Erythroblast (primary cell): ENCODE measurements at places on chromosomes 16 and 17.

- DNase-seq, result no peak
Observed at GRCh38 chr16:66364959-66365306, 1.6 kb upstream of the CDH5 start.

GRCh38 chr16:81797443-81797842, 18.4 kb downstream of the PLCG2 start:
- DNase-seq, result no peak

DNA sequence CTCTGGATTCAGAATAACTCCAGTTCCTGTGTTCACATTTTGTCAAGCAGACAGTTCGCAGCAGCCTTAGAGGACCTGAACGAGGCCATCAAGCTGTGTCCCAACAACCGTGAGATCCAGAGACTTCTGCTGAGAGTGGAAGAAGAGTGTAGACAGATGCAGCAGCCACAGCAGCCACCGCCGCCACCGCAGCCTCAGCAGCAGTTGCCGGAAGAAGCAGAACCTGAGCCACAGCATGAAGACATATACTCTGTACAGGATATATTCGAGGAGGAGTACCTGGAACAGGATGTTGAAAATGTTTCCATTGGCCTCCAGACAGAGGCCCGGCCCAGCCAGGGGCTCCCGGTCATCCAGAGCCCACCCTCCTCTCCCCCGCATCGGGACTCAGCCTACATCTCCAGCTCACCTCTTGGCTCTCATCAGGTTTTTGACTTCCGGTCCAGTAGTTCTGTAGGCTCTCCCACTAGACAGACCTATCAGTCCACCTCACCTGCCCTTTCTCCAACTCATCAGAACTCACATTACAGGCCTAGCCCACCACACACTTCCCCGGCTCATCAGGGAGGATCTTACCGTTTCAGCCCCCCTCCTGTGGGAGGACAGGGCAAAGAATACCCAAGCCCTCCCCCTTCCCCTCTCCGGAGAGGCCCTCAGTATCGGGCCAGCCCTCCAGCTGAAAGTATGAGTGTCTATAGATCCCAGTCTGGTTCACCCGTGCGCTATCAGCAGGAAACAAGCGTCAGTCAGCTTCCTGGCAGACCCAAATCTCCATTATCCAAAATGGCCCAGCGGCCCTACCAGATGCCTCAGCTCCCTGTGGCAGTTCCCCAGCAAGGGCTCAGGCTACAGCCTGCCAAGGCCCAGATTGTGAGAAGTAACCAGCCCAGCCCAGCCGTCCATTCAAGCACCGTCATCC, 25.9 kb downstream of the CYB561 start:
- peak; percentile 87 for DNase-seq

DNA sequence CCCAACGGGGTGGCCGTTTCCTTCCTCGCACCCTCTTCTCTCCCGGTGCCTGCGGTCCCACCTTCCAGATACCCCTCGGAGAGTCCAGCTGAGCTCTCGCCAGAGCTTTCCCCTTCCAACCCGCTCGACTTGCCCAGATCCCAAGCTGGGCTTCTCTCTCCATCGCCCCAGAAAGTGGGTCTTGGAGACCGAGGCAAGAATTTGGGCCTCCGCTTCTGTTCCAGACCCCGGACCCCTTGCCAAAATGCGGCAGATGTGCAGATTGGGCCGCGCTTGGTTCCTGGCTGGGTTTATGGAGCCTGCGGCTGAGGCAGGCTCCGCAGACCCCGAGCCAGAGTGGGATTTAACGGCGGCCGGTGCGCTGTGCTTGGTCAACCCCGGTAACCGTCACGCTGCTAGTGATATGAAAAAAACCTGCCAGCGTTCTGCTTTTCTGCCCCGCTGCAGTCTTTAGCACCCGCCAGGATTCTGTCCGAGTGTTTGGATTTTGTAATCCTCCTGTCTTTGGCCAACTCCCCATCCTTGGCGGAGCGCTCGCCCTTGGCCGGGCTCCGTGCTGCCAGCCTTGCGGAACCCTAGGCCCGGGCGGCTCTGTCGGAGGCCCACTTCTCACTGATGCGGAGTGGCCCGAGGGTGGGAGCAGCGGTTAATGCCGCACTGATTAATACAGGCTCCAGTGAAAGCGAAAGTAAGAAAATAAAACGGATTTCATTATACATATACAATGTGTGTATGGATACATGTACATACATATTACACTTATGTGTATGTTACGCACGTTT, 754 bp upstream of the SLFN11 start:
- DNase-seq, result peak; percentile 62

DNA sequence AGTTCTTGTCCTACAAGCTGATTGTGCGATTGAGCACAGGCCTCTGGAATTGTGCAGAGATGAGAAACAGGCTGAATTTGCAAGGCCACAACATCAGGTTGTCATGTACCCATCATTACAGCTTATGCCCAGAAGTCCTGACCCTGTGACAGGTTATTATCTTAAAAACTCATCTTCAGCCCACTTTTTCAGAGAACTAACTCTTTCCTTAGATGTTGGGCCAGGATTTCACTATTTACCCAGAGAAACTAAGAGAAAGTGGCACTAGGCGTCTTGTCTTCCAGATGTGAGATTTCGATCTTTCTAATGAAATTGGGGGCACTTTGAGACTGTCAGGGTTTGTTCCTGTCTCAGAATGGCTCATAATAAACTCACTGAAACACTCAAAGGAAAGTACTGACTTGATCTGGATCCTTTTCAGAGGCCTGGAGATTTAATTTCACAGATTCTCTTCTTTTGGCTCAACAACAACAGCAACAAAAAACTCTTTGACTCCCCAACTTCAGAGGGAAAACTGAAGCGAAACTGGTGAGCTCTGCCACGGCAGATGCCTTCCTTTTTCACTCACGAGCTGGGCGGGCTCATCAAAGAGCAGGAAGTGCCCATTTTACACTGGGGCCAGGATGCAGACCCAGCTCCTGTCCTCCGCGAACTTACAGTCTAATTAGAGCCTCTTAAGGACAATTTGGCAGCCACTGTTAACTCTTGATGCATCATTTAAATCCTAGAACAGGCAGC, 17.7 kb upstream of the SLC12A3 start:
- no peak for DNase-seq

DNA sequence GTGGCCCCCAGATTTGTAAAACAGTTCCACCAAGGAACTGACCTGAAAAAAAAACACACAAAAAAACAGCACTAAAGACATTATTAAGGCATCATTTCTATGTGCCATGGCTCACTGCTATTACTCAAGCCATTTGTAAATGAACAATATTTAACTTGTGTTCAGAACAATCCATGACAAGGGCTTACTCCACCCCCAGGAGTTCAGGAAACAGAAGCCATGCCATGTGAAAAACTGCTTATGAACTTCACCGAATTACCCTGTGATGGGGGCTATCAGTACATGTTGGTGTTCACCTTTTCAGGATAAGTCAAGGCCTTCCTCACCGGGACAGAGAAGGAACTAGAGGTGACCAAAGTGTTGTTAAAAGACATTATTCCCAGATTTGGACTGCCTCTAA, 19.2 kb downstream of the ACSM1 start:
- no peak for DNase-seq

- no peak for DNase-seq
Observed at GRCh38 chr16:68907297-68907696, 64.0 kb downstream of the TANGO6 start.

- no peak for DNase-seq
Observed at GRCh38 chr17:5557990-5558389, 26.3 kb downstream of the NLRP1 start.

DNA sequence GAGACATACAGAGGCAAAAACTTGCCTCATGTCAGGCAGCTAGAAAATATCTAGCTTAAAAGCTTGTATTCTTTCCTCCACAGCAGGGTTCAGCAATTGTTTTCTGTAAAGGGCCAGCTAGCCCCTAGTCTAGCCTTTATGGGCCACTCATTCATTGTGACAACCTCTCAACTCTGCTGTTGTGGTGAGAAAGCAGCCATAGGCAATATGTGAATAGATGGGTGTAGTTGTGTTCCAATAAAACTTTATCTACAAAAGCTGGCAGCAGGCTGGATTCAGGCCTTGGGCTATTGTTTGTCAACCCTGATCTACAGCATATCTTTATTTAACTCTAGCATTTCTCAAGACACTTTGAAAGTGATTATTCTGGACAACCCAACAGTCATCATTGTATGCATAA, 46.4 kb upstream of the CDYL2 start:
- no peak for DNase-seq

DNA sequence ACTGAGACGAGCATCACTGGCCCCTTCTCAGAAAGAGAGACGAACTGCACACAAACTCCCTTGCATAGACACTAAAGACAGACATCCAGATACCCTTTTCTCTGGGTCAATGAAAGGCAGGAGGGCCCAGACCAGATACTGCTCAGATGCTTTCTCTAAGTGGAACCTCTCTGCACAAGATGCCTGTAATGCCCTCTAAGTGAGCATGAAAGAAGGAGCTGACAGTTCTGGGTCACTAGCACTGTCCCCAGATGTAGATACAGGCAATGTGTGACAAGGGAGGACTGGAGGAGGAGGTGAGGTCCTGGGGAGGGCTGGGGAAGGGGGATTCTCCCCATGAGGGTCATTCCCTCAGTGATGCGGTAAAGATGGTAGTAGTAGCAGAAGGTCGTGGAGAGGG, 501.0 kb upstream of the CDH11 start:
- DNase-seq, result no peak

GRCh38 chr17:78206298-78206697, 7.8 kb upstream of the BIRC5 start:
- no peak for DNase-seq

GRCh38 chr16:31331807-31332301, 23.1 kb upstream of the ITGAX start:
- DNase-seq, result no peak

DNA sequence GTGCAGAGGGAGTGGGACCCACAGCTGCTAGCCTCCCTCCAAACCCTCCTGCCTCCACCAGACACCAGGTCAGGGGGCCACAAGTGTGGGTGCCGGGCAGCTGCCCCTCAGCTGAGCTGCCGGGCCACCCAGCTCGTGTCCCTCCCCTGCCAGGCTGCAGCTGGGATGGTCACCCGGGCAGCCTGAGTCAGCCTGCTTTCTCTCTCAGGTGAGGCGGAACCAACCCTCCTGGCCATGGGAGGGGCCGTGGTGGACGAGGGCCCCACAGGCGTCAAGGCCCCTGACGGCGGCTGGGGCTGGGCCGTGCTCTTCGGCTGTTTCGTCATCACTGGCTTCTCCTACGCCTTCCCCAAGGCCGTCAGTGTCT, 6.9 kb downstream of the SLC16A3 start:
- DNase-seq, result no peak

GRCh38 chr17:1829216-1829591, 498 bp downstream of the SMYD4 start:
- DNase-seq, result no peak

GRCh38 chr16:78579020-78579419, 479.6 kb downstream of the WWOX start:
- DNase-seq, result no peak

GRCh38 chr16:70378869-70379493, 32.3 kb downstream of the DDX19A start:
- DNase-seq, result no peak

GRCh38 chr16:66489818-66490217, 60.1 kb downstream of the TK2 start:
- no peak for DNase-seq

DNA sequence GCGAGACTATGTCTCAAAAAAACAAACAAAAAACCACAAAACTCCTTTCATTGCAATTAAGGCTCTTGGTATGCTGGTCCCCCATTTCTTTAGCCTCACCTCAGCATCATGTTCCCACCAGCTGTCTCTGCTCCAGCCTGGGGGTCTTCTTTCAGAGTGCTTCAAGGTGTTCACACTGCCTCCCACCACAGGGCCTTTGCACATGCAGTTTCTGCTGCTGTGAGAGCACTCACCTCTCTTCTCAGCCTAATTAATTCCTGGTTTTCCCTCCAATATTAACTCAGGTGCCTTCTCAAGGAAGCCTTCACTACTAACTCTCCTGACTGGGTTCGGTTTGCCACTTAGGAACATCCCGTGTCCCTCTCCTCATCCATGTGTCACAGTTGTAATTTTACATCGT, 15.9 kb upstream of the PIK3R6 start:
- DNase-seq, result no peak

GRCh38 chr17:63635787-63636186, 13.6 kb downstream of the MAP3K3 start:
- DNase-seq, result no peak

GRCh38 chr17:29698837-29699236, 76.1 kb upstream of the CORO6 start:
- no peak for DNase-seq

GRCh38 chr17:75153780-75154194, 525 bp downstream of the JPT1 start:
- DNase-seq, result peak; percentile 60

DNA sequence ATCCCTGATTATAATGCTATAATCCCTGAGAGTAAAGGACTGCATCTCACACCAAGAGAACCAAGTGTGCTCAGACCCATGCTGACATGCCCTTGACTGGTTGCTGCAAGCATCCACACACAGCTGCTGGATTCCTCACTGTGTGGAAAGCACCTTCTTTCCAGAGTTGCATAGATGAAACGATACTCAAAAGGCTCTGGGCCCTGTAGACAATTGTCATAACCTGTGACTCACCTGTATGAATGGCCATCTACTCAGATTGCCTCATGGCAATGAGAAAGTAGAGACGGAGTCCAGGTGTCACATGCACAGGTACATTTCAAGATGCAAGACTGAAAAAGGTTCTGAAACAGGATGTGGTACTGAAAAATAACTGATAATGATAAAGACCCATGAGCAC, 58.1 kb downstream of the MPHOSPH6 start:
- no peak for DNase-seq

DNA sequence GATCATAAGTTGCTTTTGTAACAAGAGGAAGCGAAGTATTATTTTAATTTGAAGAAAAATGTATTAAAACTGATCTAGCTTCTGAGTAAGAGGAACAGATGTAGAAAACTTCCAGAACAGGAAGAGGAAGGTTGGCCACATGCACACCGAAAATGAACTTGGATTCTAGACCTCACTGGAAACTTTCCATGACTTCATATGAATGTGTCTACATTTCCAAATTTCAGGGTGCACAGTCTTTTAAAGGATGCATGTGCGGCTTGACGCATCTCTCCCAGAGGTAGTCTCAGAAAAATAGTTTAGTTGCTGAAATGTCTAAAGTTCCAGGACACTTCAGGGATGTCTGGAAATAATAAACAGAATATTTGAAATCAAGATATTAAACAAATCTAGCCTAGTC, 275.1 kb upstream of the MYOCD start:
- DNase-seq, result no peak

DNA sequence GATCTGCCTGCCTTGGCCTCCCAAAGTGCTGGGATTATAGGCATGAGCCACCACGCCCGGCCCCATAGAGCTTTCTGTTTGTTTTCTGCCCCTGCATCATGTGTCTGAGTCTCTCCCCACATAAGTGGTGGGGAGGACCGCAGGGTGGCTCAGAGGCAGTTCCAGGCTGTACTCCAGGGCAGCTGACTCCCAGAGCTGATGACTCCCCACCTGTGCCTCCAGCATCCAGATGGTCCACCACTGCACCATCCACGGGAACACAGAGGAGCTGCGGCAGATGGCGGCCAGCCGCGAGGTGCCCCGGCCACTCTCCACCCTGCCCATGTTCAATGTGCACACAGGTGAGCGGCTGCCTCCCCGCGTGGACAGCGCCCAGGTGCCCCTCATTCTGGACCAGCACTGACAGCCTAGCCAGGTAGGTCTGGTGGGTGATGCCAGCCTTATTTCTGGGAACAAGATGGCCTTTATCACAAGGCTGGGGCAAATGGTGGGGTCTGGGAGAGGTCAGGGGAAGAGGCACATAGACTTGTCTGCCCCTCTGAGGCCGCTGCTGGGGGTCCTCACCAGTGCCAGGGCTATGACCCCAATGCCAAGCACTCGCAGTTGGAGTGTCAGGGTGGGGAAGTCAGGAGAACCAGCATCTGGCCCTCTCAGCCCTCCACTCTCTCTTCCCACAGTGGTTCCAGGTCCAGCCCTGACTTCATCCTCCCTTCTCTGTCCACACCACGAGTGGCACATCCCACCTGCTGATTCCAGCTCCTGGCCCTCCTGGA, 9.4 kb downstream of the SGCA start:
- DNase-seq, result no peak
